Femur (tissue), 1 donor: ENCODE measurements at places on chromosomes 12 and 14.

GRCh38 chr12:3138941-3139511 lies 61.8 kb downstream of the TSPAN9 start:
- DNase-seq, result peak; percentile 61

- no peak for DNase-seq
Measured at GRCh38 chr12:30835216-30835615, 80.5 kb upstream of the CAPRIN2 start.

DNA sequence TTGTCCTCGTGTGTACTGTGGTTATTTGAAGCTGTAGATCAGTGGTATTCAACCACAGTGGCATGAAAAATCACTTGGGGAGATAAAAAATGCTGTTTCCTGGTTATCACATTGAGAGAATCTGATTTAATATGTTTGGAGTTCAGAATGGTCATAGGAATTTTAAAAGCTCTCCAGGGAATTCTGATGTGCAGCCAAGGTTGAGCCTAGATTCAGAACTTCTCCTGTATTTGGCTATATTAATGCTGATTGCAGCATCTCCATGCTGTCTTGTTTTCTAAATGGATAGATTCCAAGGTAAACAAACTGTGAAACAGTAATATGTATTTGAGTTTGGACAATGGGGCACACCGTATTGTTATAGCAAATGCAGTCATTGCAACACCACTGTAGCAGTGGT lies 982.2 kb upstream of the FBXO33 start:
- DNase-seq, result no peak

DNA sequence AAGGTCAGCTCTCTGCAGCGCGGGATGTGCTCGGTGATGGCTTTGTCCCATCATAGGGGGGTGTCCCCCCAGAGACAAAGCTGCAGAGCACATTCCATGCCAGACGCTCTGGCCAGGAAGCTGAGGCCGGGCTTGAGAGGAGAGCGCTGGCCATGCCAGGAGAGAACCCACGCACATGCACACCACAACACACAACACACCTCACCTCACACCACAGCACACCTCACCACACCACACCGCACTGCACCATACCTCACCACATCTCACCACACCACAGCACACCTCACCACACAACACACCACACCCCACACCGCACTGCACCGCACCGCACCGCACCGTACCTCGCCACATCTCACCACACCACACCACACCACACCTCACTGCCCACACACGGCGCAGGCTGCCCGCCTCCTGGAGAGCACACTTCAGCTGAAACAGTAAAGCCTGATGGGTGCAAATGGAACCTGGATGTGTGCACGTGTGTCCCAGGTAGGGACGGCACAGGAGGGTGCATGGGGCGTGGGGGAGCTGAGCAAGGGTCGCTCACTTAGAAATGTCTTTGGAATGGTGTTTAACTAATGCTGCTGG lies 10.8 kb downstream of the ANKRD9 start:
- DNase-seq, result no peak

- DNase-seq, result peak; percentile 10
Measured at GRCh38 chr12:31017535-31017934, 56.1 kb upstream of the DDX11 start.

GRCh38 chr12:33533527-33533926 lies 93.9 kb upstream of the SYT10 start:
- DNase-seq, result no peak

- peak; percentile 18 for DNase-seq
Measured at GRCh38 chr12:103503546-103504480, 8.0 kb upstream of the C12orf42 start.

DNA sequence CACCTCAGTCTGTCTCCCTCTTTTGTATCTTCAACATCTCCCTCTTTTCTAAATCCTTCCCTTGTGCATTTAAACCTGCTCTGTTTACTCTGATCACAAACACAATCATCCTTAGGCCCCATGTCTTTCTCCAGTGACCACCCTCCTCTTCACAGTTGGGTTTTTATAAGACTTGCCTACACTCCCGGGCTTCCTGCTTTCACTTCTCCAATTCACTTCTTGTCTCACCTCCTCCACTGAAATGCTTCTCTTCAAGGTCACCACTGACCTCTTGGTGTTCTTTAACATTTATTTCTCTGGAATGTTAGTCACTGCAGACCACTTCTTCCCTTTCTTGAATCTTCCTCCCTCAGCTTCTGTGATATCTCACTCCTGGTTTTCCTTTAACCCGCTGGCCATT lies 8.7 kb upstream of the SMCO2 start:
- DNase-seq, result no peak

GRCh38 chr12:67690656-67691055 lies 42.1 kb downstream of the DYRK2 start:
- no peak for DNase-seq

GRCh38 chr12:108455706-108456105 lies 59.4 kb upstream of the FICD start:
- DNase-seq, result no peak

DNA sequence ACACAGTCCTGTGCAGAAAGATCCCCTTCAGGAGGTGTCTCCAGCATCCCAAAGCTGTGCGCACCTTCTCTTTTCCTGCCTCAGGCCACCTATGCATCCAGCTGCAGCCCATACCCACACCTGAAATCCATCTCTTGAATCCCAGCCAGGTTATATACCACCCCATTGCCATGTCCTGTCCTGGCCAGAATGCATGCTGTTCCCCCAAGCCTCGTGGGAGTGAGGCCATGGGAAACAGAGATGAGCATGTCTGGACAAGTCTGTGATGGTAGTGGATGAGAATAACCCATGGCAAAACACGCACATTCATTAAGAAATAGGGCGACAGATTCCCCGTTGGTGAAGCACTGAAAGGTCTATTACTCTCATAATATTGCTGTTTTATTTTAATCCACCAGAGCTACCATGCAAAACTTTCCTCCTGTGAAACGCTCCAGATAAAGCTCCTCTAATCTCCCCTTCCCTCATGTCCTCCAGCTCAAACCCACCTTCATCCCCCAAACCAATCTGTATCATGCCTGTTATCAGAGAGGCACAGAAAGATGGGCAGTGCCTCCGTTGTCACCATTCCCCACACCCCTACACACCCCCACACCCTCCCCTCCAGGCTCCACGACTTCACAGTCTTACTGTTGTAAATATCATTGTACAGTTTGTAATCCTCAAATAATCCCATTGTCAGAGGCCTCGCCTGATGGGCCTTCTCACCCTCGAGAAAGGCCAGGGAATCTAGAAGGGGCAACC lies 97.5 kb upstream of the FKBP4 start:
- no peak for DNase-seq

DNA sequence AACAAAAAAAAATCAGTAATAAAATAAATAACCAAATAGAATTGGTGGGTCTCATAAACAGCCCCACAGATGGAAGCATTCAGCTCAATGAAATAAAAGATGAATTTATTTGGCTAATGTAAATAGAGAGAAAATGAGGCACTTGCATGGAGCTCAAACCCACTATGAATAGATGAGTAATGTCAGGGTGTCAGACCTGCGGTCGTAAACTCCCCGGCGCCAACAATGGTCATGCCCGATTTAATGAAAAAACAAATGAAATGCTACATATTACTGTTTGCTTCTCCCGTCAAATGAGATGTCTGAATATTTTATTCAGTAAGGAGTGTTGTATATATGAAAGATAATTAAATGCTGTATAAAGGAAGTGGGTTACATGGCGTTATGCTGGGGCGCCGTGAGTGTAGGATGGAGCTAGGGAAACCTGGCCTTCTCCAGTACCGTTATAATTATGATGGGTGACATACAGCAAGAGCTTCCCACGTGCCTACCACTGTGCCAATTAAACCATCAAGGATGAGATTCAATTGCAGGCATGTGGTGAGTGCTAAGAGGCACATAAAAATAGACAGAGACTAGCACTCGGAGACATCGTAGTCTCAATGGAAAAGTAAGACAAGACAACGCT lies 648.1 kb downstream of the BCL11B start:
- DNase-seq, result no peak

DNA sequence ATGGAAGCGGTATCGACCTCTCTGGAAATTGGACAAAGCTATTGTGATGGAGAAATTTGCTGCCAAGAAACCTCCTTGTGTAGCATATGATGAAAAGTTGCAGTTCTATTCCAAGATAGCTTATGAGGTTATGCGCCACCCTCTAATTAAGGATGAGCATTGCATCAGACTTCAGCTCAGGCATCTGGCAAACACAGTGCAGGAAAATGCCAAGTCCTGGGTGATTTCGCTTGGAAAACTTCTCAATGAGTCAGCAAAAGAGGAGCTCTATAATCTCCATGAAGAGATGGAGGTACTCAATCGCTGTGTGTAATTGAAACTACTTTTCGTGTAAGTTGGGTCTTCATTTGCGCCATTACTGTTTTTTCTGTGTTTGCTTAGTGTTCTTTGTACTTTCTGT lies 51.2 kb downstream of the DNAH10 start:
- no peak for DNase-seq

DNA sequence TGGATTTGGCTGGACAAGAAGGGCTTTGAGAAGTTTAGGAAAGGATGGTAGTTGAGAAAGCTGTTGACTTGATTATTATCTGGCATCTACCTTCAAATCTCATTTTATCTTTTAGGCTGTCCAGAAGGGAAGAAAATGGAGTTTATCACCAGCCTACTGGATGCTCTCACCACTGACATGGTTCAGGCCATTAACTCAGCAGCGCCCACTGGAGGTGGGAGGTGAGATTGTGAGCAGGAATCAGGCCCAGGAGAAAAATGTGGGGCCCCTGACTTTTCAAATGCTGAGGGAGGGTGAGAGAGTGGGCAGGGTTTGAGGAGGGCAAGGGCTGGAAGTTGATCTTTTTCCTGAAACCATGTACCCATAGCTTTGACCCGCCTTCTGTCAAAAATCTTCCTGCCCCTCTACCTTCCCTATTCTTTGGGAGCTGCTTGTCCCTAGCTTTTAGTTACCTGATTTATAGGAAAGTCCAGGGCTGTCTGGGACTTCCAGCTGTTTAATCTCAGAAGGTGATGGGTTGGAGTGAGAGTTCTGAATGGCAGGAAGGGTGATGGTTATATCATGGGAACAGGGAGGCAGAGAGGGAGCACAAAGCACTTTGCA lies 134.2 kb downstream of the SMOC1 start:
- DNase-seq, result no peak

- DNase-seq, result no peak
Measured at GRCh38 chr12:27709932-27710591, 570 bp upstream of the MRPS35 start.

- no peak for DNase-seq
Measured at GRCh38 chr14:93161411-93161940, 23.2 kb downstream of the MOAP1 start.

DNA sequence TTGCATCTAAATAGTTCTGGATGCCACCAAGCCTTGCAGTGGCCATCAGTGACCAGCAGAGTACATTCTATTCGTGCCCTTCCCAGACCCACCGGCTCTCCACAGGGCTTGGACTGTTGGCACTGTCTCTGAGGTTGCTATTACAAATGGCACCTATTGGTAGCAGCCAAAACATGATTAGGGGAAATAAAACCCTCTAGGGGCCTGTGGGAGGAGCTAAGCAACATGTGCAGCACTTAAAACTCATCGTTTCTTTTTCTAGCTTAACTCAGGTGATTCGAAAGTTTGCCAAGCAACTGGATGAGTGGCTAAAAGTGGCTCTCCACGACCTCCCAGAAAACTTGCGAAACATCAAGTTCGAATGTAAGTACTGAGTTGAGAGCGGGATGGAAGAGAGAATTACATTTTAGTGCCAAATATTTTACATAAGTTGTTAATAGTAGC lies 65.4 kb upstream of the RIC8B start:
- DNase-seq, result no peak

DNA sequence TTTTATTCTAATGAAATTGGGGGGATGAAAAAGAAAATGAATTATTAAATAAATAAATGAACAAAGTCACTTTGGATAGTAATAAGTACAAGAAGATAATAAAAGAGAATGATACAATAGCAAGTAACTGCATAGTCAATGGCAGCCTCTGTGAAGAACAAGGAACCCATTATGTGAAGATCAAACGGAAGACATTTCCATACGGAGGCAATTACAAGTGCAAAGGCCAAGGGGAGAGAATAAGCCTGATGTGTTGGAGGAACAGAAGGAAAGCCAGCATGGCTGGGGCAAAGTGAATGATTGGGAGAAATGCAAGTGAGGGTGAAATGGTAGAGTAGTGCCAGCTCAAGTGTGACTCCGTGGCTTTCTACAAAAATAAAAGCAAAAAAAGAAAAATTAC lies 43.9 kb upstream of the CHPT1 start:
- DNase-seq, result no peak

DNA sequence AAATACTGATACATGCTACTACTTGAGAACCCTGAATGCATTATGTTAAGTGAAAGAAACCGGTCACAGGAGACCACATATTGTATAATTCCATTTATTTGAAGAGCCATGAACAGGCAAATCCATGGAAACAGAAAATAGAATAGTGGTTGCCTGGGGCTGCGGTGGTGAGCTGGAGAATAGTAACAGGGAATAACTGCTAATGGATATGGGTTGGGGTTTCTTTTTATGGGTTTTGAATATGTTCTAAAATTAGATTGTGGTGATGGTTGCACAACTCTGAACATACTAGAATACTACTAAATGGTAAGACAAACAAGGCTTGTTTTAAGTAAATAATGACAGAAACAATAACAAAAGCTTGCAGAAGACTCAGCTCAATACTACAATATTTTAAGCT lies 293.0 kb downstream of the BTG1 start:
- no peak for DNase-seq

- no peak for DNase-seq
Measured at GRCh38 chr12:65703176-65703575, 121.1 kb upstream of the HMGA2 start.

- no peak for DNase-seq
Measured at GRCh38 chr14:77325746-77326094, 4.9 kb downstream of the GSTZ1 start.

DNA sequence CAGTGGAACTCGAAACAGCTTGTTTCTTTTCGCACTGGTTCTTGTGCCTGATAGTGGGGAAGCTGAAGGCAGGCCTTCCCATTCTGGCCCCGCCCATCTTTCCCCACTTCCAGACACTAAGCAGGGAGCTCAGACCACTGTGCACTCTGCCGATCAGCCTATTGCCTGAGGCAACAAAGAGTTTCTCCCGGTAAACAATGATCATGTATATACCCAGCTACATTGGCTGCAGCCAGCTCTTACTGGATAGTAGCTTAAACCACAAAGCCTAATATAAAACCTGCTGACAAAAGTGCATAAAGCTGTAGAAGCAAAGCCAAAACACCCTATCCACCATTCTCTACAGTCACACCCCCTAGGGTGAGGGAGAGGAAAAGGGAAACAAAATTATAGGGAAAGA lies 24.7 kb upstream of the GLIPR1 start:
- no peak for DNase-seq

DNA sequence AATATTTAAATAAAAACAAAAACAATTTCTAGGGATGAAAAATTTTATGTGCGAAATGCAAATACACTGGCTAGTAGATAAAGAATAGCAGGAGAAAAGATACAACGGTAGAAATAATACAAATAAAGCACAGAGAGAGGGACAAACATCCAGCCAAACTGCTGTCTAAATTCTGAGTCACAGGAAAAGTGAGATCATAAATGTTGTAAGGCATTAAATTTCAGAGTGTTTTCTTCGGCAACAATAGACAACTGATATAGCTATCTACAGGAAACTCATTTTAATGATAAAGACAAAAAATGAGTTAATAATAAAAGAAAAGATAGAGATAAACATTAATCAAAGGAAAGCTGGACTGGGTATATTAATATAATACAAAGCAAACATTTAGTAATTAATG lies 122.2 kb downstream of the NTS start:
- no peak for DNase-seq
